ENCODE measurements at places on chromosomes 3 and 15. TPM values are rescaled to one million over a fixed set of nuclear protein-coding genes. Genes with fewer than 3 reads are reported as not detected.

GRCh38 chr3:71998995-71999673, 214.2 kb upstream of the PROK2 start:
- H3K27ac ChIP-seq: no peak overlapping the region
- no peaks in the 10 kb centered on the region for H3K27me3 ChIP-seq
- H3K4me1 ChIP-seq: no peaks in the 10 kb centered on the region
- no peak for DNase-seq

- H3K27ac ChIP-seq: no peak overlapping the region
- H3K27me3 ChIP-seq: no peaks in the 10 kb centered on the region
- H3K4me3 ChIP-seq: no peak overlapping the region
- H3K36me3 ChIP-seq: peaks cover 13% of the 10 kb centered on the region
- no peak for DNase-seq
Observed at GRCh38 chr15:48766196-48766595, 44.7 kb downstream of the CEP152 start.

The GRAMD1C gene
- 9.4 TPM for total RNA-seq

The CFAP92 gene
- total RNA-seq: 6.8 TPM

DNA sequence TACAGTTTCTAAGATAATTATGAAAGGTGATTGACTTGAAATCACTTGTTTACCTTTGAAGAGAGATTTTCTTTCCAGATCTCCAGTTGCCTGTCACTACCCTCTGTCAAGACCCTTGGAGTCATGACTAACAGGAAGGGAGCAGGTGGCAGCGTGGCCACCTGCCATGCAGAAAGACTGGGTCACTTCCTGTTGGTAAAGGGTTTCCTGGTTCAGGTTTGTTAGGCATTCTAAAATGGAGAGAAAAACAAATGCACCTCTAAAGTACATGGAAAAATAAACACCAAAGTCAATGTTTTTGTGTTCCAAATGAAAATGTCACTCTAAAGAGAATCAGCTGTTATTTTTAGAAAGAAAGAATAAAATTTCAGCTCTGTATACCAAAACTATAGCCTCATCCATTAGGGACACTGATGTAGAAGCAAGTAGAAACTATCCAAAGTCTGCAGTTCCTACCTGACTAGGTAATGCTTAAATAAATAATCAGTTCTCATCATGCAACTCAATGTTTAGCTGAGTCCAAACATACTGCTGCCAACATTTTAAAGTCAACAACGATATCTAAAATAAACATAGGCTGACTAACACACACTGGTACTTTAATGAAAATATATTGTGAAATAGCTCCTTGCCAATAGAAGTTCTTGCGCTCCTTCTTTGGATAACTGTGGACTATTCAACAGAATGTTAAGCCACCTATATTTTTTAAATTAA, 23.9 kb upstream of the TM4SF1 start:
- peak overlapping the region; percentile 74 for H3K27ac ChIP-seq
- H3K4me1 ChIP-seq: peaks cover 9% of the 10 kb centered on the region
- peak; percentile 84 for DNase-seq
- no peaks in the 10 kb centered on the region for H3K36me3 ChIP-seq

DNA sequence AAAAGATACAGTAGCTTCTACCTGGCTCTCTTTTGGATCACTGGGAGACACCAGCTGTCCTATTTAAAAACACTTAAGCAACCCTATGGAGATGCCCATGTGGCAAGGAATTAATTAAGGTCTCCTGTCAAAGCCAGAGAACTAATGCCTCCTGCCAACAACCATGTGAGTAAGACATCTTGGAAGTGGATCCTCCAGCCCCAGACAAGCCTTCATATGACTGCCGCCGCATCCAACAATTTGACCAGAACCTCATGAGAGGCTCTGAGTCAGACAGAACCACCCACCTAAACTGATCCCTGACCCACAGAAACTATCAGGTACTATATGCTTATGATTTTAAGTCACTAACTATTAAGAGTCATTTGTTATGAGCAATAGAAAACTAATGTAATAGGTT, 22.3 kb downstream of the IFT80 start:
- no peak overlapping the region for H3K4me3 ChIP-seq
- H3K27me3 ChIP-seq: no peaks in the 10 kb centered on the region
- H3K27ac ChIP-seq: no peak overlapping the region
- DNase-seq: no peak

The GADL1 gene
- total RNA-seq: not detected

- H3K27me3 ChIP-seq: no peaks in the 10 kb centered on the region
- no peaks in the 10 kb centered on the region for H3K36me3 ChIP-seq
- no peaks in the 10 kb centered on the region for H3K4me1 ChIP-seq
- H3K27ac ChIP-seq: no peak overlapping the region
Observed at GRCh38 chr15:86001200-86001599, 78.5 kb upstream of the AGBL1 start.

The KNG1 gene
- not detected for total RNA-seq

DNA sequence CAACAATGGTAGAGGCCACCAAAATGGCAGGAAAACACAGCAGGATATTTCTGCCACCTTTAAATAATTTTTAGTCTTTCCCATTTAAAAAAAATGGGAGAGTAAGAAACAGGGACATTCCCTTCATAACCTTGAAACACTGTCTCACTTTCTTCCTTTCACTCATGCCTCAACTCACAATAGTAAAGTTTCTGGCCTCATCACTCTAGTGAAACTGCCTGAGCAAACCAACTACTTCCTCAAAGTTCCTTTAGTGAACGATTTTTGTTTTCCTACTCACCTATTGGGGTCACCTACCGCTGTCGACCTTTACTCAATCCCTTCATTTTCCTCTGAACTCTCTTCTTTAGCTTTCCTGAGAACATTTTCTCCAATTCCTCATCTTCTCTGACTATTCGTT, 33.0 kb downstream of the SHC4 start:
- no peak for DNase-seq
- H3K4me1 ChIP-seq: no peaks in the 10 kb centered on the region
- H3K27ac ChIP-seq: no peak overlapping the region

- no peaks in the 10 kb centered on the region for H3K36me3 ChIP-seq
- no peak overlapping the region for H3K27ac ChIP-seq
- peaks cover 15% of the 10 kb centered on the region for H3K27me3 ChIP-seq
- DNase-seq: no peak
- no peaks in the 10 kb centered on the region for H3K4me1 ChIP-seq
- H3K4me3 ChIP-seq: no peak overlapping the region
Observed at GRCh38 chr3:126696701-126697267, 7.3 kb upstream of the CHCHD6 start.

- H3K4me3 ChIP-seq: no peak overlapping the region
- no peaks in the 10 kb centered on the region for H3K4me1 ChIP-seq
- H3K36me3 ChIP-seq: no peaks in the 10 kb centered on the region
- no peak for DNase-seq
- no peak overlapping the region for H3K27ac ChIP-seq
Observed at GRCh38 chr3:41267975-41268640, 68.8 kb downstream of the CTNNB1 start.

GRCh38 chr3:194449913-194450312, 36.9 kb downstream of the ATP13A3 start:
- peaks cover 16% of the 10 kb centered on the region for H3K4me1 ChIP-seq
- no peak for DNase-seq
- H3K4me3 ChIP-seq: no peak overlapping the region
- no peak overlapping the region for H3K27ac ChIP-seq

GRCh38 chr3:159852821-159853505, 135.7 kb upstream of the IL12A start:
- peaks cover 10% of the 10 kb centered on the region for H3K4me1 ChIP-seq
- no peaks in the 10 kb centered on the region for H3K27me3 ChIP-seq
- DNase-seq: peak; percentile 72
- H3K36me3 ChIP-seq: no peaks in the 10 kb centered on the region
- H3K27ac ChIP-seq: peak overlapping the region; percentile 69
- no peak overlapping the region for H3K4me3 ChIP-seq

The ERICH6 gene
- total RNA-seq: 0.37 TPM

- H3K27ac ChIP-seq: no peak overlapping the region
- no peak for DNase-seq
- no peak overlapping the region for H3K4me3 ChIP-seq
Observed at GRCh38 chr3:142275856-142276255, 50.5 kb upstream of the GK5 start.

GRCh38 chr15:57167821-57168395, 208.4 kb upstream of the CGNL1 start:
- H3K4me3 ChIP-seq: no peak overlapping the region
- no peak overlapping the region for H3K27ac ChIP-seq
- no peak for DNase-seq
- no peaks in the 10 kb centered on the region for H3K4me1 ChIP-seq
- no peaks in the 10 kb centered on the region for H3K27me3 ChIP-seq

The RYR3 gene
- 5.4 TPM for total RNA-seq

DNA sequence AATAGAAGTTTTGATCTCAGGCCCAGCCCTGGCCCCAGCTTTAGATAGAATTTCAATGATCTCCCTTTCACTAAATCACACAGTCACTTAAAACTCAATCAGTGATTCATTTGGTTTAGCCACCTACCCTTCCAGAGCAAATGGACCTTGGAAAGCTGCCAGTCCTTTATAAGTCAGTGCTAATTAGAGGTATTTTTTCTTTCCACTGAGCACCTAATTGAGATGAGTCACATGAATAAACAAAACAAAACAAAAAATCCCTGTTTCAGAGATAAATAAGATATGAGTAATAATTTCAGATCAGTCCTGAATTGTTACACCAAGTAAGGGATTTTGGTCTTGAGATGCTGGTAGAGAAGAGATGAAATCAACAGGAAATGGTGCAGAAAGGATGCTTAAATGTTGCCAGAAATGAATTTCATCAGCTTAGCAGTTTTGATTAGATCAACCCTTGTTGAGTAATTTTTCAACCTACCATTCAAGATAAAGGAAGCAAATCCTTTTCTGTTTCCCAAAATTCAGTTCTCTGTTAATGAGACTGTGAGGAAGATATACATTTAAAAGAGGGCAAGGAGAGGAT, 352.0 kb upstream of the COL8A1 start:
- no peak overlapping the region for H3K27ac ChIP-seq
- H3K4me3 ChIP-seq: no peak overlapping the region
- no peaks in the 10 kb centered on the region for H3K36me3 ChIP-seq
- H3K27me3 ChIP-seq: no peaks in the 10 kb centered on the region
- H3K4me1 ChIP-seq: no peaks in the 10 kb centered on the region

The C3orf62 gene
- total RNA-seq: 3.9 TPM

The LIPC gene
- total RNA-seq: 7.5 TPM

The CHAC1 gene
- 1.3 TPM for total RNA-seq

- no peaks in the 10 kb centered on the region for H3K27me3 ChIP-seq
- peak overlapping the region; percentile 69 for H3K4me3 ChIP-seq
- no peak for DNase-seq
- H3K36me3 ChIP-seq: peaks cover 14% of the 10 kb centered on the region
Observed at GRCh38 chr15:45167631-45168205, 20.0 kb downstream of the SHF start.

The CAV3 gene
- not detected for total RNA-seq

DNA sequence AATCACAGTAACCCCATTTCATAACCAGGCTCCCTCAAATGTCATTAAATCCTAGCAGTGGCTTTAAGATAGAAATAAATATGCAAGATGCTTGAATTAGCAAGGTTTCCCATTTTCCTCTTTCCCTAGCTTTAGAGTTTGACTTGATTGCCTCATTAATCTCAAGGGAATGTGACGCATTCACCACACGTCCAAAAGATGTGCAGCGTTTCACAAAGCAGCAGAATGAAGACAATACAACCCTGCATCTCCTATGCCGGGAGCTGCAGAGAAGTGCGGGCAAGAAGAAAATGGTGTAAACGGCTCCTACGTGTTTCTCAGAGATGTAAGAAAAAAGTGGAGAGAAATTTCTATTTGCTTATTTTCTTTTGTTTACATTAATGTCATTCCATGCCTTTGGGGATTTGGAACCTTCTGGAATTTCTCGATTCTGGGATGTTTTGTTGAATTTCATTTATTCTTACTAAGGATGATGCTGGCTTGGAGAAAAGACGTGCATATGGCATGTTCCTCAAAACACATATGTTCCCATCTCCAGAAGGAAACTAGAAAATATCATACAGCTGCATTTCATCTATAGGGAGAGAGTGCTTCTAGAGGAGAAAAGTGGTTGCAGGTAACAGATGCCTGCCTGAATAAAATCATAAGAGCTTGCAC, 27.8 kb upstream of the FRMD4B start:
- DNase-seq: no peak
- H3K36me3 ChIP-seq: no peaks in the 10 kb centered on the region
- H3K4me1 ChIP-seq: no peaks in the 10 kb centered on the region
- H3K27me3 ChIP-seq: no peaks in the 10 kb centered on the region
- H3K4me3 ChIP-seq: no peak overlapping the region
- H3K27ac ChIP-seq: no peak overlapping the region

- H3K4me3 ChIP-seq: no peak overlapping the region
- H3K36me3 ChIP-seq: no peaks in the 10 kb centered on the region
- H3K4me1 ChIP-seq: no peaks in the 10 kb centered on the region
- no peaks in the 10 kb centered on the region for H3K27me3 ChIP-seq
- H3K27ac ChIP-seq: no peak overlapping the region
Observed at GRCh38 chr15:31035610-31036009, 44.2 kb upstream of the MTMR10 start.
